Stimulated activated CD4-positive, alpha-beta T cell treated with anti-CD3 and anti-CD28 coated beads, Interleukin-1b, Interleukin-23, amount 100 ng/mL, for 48 hours (primary cell): ENCODE measurements at places on chromosomes 16 and 17.

DNA sequence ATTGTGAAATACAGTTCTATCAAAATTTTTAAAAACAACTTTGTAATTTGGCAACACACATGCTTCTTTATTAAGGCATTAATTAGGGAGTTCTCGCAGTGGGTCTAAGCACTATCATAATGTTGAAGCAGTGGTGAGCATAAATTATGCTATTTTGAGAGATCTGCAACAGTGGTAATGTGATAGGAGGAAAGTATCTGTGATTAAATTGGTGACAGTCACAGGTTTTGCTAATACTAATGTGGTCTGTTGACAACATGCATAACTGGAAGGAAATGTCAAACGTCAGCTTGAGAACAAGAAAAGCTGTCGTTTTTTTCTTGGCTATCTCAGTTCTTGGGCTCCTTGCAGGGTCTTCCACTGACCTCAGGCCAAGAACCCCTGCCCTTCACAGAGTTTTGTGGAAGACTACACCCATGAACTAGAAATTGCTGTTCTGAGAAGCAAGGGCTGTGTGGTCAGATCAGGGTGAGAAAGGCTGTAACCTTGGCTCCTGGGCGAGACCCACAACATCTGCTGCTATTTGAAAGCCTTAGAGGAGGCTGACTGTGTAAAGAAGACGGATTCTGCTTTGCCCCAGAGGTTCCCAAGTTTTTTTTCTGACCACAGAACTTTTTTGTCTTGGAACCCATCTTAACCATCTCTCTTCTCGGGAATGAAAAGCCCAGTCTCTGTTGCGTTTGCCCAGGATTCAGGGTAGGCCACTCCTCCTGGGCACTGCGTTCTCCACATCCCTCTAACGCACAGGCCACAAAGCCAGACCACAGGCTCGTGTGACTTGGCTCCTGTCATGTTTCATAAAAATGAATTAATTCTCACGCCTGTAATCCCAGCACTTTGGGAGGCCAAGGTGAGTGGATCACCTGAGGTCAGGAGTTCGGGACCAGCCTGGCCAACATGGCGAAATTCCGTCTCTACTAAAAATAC is 13.9 kb downstream of the ATP2A1 start:
- DNase-seq = no peak

DNA sequence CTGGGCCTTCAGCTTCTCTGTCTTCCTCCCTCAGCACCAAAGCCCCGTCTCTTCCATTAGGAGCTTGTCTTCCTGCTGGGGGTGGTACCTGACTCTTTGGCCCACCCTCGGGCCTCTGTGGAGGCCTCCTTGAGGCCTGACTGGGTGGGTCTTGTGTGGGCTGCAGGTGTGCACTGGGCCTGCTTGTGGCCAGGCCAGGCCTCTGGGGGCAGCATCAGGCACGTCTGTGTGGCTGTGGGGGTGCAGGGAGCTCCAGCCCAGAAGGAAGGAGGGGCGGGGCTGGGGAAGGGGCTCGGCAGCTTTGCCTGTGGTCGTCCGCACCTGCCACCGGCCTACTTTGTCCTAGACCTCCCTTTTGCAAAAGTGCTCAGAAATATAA is 7.0 kb downstream of the PIGQ start:
- no peak for DNase-seq

DNA sequence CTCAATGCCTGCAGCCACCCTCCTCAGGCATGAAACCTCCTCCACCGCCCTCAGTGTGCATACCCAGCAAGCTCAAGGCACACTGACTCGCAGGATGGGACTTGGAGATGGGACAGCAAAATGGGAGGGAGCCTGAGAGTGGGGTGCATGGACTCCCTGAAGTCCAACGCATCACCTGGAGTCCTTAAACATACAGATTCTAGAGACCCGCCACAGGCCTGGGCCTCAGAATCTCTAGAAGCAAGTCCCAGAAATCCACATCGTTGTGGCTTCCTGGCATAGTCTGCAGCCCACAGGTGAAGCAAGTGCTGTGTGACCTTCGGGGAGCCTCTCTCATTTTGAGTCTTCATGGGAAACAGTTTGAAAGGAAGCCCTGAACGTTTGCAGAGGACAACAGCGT is 3.6 kb upstream of the TBX21 start:
- no peak for DNase-seq

DNA sequence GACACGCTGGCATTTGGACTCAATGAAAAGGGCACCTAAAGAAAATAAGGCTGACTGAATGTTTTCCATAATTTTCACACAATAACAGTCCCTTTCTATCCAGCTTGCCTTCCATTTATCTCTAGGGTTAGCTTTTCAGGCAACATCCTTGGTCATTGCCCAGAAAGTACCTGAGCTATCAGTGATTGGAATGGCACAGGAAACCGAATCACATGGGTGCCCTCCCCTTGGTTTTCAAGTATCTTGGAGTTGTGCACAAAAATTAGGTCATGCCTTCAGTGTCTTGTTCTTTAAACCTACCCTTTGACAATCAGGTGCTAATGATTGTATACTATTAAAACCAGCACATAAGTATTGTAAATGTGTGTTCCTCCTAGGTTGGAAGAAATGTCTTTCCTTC is 3.3 kb upstream of the VPS4A start:
- no peak for DNase-seq

DNA sequence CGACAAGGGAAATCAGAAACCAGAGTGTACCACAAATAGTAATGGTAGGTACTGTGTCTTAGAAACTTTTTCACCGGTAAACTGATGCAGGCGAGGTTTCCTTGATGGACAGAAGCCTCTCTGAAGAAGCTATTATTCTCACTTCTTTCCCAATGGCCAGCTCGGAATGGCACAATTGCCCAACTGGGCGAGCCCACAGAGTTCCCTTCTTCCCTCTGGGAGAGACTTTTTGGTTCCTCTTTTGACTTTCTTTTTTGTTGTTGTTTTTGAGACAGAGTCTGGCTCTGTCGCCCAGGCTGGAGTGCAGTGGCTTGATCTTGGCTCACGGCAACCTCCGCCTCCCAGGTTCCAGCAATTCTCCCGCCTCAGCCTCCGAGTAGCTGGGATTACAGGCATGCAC is 16.9 kb downstream of the SLC43A2 start:
- DNase-seq = no peak

DNA sequence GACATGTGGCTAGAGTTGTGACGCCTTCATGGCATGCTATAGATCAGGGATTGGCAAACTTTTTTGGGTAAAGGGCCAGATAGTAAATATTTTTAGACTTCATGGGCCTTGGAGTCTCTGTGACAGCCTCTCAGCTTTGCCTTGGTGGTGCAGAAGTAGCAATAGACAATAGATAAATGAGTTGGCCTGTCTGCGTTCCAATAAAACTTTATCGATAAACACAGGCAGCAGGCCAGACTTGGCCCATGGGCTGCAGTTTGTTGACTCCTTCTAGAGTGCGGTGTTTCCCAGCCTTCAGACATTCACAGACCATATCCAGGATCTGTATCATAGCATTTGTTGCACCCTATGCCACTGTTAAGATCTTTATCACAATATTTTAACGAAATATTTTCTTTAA is 76.5 kb downstream of the OR1D5 start:
- no peak for DNase-seq

DNA sequence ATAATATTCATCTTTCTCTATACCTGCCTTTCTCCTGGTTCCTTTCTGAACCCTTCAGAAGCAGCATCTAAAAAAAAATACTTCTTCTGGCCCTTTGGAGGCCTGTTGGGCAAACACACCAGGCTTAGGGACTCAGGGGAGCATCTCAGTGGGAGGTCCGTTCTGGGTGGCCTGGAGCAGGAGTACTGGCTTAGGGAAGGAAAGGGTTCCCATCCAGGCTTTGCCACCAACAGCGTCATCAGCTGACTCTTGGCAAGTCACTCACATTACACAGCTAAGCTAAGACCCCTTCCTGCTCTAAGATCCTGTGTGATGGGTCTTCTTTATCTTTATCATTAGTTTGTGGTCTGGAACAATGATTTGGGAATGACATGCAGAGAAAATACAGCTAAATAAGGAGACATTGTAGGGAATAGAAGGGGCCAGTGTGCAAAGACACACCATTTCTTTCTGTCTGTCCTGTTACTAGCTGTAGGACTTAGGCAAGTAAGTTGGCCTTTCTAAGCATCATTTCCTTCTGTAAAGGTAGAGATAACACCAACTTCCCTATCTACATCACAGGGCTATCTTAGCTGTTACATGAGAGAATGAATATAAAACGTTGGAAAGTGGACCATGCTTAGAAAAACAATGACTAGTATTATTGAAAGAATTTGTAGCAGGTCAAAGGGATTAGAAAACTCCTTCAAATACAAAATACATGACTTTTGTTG is 9.9 kb downstream of the PCTP start:
- no peak for DNase-seq

- DNase-seq = no peak
These were observed 1.3 kb downstream of the FOXC2 start for GRCh38 chr16:86567701-86568581.

DNA sequence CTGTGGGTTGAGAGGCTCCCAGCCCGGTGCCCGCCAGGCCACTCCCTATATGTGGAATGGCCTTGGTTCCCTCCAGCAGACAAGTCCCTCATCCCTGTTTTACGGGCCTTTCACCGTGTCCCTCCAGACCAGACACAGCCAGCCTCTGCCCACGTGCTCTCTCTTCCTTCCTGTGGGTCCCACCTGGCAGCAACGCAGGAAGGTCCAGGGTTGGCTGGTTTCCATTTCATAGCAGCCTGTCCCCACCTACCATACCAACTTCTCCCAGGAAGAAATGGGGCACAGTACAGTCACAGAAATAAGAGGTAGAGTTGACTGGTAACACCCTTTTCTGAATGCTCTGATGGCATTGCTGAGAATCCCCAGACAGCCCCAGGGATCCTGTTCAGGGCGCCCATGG is 34.9 kb downstream of the PLD6 start:
- DNase-seq = no peak

DNA sequence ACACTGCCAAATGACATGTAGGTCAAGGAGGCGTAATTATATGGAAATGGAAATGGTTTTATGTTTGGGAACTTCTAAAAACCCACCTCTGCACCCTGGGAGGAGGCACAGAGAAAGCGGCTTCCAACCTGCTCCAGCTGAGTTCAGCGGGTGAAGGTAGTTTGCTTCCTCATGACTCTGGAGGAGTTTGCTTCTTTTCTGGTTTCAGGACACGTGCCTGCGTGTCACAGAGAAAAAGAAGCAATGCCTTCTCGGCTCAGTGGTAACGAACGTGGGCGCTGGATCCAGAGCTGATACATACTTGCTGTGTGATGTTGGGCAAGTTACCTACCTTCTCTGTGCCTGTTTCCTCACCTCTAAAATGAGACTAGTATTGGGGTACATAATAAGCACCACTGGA is 22.1 kb downstream of the GPR139 start:
- DNase-seq = no peak

- DNase-seq = peak; percentile 44
These were observed 19.4 kb downstream of the PLCG2 start for GRCh38 chr16:81798311-81799137.

GRCh38 chr17:83097831-83098230 is 18.4 kb downstream of the METRNL start:
- DNase-seq = no peak

DNA sequence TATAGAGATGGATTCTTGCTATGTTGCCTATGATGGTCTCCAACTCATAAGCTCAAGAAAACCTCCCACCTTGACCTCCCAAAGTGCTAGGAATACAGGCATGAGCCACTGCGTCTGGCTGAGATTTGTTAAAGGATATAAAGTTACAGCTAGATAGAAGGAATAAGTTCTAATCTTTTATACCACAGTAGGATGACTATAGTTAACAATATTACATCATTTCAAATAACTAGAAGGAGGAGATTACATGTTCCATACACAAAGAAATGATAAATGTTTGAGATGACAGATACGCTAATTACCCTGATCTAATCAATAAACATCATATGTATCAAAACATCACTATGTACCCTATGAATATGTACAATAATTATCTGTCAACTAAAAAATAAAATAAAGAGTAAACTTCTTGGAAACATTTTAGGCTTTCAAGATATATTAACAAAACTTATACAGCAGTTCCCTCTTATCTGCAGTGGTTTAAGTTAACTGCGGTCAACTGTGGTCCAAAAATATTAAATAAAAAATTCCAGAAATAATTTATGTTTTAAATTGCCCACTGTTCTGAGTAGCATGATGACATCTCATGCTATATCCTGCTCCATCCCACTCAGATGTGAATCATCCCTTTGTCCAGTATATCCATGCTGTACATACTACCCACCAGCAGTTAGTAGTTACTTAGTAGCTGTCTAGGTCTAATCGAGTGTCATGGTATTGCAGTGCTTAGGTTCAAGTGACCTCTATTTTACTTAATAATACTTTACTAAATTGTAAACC is 129.2 kb upstream of the NACA2 start:
- no peak for DNase-seq

DNA sequence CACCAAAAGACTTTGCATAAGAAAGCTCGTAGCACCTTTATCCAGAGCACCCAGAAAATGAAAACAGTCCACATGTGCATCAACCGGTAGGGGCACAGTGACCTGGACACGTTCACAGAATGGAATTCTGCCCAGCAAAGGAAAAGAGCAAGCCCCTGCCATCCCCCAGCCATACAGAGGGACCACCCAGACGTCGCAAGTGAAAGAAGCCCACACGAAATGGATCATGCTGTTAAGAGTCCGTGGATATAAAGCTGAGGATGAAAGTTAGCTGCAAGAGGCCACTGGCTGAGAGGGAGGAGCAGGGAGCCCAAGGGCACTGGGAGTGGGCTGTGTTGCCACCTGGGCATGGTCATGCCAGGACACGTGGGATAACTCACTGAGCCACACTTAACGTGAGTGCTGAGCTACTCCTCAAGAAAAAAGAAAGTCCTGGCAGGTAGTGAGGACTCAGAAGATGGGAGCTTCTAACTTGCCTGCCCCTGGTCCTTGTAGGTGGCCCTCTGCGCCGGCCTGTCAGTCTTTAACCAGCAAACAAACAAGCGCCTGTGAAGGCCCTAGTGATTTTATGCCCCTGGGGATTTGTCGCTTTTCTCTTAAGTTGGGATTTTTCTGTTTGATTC is 190.7 kb downstream of the C16orf95 start:
- no peak for DNase-seq

- DNase-seq = peak; percentile 52
These were observed 10.3 kb downstream of the ATXN1L start for GRCh38 chr16:71855937-71856662.

- no peak for DNase-seq
These were observed 174.6 kb upstream of the RPH3AL start for GRCh38 chr17:527247-527646.

- DNase-seq = no peak
These were observed 355.6 kb downstream of the SEC14L1 start for GRCh38 chr17:77496401-77496801.
